Left cardiac atrium (tissue), 4 donors: ENCODE measurements at places on chromosomes 5 and 9. TPM values are rescaled to one million over a fixed set of nuclear protein-coding genes. Genes with fewer than 3 reads are reported as not detected.

DNA sequence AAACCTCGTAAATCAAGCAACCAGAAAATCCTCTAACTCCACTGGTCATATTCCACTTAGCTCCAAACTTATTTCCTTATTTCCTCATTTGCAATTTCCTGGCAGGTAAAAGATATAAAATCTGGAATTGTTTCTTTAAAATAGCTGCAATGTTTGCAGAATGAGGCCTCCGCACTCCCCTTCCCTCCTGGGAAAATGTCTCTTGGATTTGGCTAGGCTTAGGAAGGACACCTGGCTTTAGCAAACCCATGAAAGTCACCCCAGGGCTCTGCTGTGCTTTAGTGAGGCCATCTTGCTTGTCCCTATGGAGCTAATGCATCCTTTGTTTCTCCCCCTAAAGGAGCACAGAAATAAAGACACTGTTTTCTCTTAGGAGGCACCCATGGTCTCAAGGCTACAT lies 10.5 kb downstream of the ARSB start:
- no peak for DNase-seq

GRCh38 chr9:107489687-107490605 lies at the start of gene KLF4:
Gene KLF4 (minus strand): TSS chr9:107489769. CDS start chr9:107489172, 597 bp downstream.
- DNase-seq, result peak; percentile 93

DNA sequence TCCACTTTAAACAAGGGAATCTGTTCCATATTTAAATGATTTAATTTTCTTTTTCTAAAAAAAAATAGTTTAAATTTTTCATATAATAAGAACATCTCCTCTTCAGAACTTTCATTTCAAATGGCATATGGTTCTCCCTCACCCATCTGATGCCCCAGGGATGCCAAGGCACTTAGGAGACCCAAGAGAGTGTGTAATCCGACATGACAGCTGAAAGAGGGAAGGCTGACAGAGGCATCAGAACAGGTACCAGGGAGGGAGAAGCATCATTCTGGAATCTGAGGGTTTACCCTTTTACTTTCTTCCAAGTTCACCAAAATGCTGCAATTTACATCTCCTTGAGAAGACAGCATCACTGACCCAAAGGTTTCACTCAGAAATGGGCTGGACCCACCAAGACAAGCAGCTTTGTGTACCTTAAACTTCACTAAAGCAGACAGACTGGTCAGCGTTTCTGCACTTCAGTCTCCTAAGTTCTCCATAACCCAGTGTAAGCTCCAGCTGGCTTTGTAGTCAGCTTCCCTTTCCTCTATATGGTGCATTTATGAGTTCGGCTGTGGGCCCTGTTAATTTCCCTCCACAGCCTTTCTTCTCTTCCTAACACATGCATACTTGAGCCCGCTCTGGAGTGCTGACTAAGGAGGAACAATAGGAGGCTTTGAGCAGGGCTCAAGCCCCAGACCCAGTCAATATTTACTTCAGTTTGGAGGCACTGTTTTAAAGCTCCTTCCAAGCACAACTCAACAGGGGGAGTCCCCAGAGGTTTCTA lies 17.7 kb downstream of the EFNA5 start:
- no peak for DNase-seq

Gene GRM6
- not detected for total RNA-seq

DNA sequence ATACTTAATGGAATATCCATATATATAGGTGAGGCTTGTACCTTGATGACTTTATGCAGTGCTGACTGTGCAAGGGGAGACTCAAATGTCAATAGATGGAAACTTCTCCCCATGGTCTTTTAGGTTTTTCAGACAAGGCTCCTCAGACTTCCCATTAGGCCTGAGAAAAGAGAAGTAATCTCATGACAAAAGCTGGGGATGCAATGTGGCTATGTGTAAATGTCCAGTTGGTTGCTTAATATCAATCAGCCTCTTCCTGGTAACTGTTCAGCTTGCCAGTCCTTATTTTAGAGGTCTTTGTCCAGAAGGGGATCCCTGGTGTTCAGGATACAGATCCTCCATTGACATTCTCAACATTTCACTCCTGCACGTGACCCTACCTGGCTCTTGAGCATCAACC lies 621.1 kb upstream of the CDH18 start:
- DNase-seq, result no peak

DNA sequence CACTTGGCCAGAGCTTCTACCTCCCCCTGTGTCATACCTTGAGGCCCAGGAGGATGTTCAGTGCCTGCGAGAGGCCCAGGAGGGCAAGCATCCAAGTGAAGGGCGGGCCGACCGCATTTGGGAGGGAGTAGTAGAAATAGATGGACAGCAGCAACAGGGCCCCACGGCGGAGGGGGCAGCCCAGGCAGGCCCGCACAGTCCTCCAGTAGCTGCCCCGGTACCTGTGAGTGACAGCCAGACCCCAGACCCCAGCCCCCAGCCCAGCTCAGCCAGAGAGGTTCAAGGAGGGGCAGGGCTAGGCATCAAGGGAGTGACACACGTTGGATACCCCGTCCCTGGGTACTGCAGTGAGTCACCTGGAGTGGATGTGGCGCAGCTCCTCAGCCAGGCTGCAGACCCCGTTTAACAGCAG lies 1.4 kb downstream of the STING1 start:
- peak; percentile 59 for DNase-seq

DNA sequence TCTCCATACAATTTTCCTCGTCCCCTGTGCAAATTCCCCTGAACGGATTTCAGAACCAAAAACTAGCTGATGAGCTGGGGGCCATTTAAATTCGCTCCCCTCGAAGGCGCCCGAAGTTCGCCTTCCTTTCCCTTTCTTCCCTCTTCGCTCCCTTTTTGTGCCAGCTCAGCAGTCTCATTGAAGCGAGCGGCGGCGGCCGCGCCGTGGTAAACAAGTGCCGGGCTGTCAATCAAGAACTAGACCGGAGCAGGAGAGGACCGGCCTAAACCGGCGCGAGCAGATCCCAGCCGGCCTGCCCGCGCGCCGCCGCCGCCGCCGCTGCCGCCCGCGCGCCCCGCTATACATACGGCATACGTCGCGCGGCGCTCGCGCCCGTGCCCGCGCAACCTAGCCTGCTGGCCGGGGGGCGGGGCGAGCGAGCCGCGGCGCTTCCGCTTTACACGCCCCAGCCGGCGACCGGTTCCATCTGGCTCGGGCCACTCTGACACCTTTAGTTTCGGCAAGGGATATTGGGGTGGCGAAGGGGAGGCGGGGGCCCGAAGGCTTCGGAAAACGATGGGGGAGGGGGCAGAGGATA lies 3.1 kb downstream of the ARRDC3 start:
- peak; percentile 95 for DNase-seq

Gene LHX3
- total RNA-seq, result not detected

DNA sequence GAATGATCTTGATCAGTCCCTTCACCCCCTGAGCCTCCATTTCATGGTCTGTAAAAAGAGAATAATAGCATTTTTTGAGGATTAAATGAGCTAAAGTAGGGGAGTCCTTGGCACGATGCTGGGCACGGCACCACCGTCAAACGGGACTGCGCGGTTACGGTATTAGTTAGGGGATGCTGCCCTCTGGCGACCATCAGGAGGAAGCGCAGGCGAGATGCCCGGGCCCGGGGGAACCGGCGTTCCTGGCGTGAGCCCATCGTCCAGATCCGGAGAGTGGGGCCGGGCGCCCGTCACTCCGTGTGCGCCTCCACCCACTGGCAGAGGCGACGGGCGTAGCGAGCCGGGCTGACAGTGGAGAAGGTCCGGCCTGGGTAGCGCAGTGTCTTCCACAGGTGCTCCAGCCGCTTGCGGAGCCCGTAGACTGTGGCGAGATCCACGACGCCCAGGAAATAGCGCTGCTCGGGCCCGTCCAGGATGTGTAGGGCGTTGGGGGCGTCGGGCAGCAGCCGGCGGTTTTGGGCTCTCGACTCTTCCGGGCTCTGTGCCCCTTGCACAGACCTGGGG lies 4.8 kb upstream of the ST6GALNAC4 start:
- peak; percentile 83 for DNase-seq

Gene FSTL4
- total RNA-seq, result not detected

DNA sequence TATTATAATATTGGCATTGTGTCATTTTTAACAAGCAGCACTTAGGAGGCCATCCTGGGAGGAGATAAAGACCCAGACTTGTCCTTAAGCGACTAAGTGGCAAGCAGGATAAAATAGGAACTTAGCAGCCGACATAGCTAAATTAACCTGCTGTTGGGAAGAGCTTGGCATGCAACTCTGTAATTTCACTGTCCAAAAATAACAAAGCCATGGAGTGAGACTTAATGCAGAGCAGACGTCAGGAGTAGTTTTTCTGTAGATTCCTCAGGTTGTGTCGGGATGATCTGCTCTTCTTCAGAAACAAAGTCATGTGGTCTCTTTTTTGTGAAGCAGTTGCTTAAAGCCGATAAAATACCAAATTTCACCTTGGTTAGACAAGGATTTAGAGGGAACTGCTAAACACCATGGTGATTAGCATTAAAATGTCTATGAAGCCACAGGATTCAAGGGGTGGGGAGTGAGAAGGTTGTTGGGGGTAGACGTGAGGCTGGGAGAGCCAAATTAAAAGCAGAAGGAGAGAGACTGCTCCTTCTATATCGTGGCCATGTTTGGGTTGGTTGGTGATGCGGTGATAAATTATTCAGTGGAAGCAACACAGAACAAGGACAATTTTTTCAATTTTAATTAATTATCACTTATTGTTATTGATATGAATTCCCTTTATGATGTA lies 303.0 kb downstream of the CSNK1G3 start:
- DNase-seq, result no peak

GRCh38 chr5:16929831-16930230 lies 6.3 kb downstream of the MYO10 start:
- no peak for DNase-seq

GRCh38 chr9:115604831-115605483 lies 487.0 kb upstream of the TNC start:
- no peak for DNase-seq

Gene IL9
- not detected for total RNA-seq

DNA sequence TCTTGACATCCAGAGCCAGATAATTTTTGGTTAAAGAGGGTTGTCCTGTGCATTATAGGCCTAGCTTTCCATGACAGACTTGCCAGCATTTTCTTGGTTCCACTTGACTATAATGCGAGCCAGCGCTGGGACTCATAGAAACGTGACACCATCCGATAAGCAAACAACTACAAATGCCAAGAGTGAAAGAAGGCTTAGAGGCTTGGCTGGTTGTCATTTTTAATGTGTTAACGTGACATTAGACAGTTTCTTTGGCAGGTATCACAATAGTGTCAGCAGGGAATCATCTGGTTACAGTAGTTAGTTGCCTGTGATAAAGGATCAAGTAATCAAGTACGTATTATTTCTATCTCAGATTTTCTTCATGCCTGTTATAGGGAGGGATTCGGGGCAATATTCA lies 20.0 kb upstream of the LIFR start:
- peak; percentile 32 for DNase-seq

GRCh38 chr5:107153283-107153682 lies 517.5 kb downstream of the EFNA5 start:
- DNase-seq, result no peak

- no peak for DNase-seq
Observed at GRCh38 chr9:116959809-116960208, 272.7 kb downstream of the TRIM32 start.

Gene FAXDC2
- 28.2 TPM for total RNA-seq

DNA sequence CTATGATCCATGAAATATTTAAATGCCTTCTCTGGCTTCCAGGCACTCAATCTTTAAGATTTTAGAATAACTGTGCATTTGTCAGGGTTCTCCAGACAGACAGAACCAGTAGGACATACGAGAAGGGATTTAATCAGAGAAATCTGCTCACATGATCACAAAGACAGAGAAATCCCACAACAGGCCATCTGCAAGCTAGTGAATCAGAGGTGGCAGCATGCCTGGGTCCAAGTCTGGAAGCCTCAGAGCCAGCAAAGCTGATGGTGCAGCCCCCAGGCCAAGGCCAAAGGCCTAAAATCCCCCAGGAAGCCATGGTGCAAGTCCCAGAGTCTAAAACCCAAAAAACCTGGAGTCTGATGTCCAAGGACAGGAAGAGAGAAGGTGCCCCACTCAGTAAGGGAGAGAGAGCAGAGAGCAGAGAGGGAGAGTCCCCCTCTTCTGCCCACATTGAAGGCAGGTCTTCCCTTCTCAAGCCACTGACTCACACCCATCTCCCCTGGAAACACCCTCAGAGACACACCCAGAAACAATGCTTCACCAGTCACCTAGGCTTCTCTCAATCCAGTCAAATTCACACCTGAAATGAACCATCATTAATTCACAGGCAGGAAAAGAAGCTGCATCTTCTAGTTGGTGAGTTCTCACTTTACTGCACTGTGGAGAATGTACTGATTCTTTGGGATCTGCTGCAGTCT lies 48.7 kb downstream of the CAMSAP1 start:
- no peak for DNase-seq

DNA sequence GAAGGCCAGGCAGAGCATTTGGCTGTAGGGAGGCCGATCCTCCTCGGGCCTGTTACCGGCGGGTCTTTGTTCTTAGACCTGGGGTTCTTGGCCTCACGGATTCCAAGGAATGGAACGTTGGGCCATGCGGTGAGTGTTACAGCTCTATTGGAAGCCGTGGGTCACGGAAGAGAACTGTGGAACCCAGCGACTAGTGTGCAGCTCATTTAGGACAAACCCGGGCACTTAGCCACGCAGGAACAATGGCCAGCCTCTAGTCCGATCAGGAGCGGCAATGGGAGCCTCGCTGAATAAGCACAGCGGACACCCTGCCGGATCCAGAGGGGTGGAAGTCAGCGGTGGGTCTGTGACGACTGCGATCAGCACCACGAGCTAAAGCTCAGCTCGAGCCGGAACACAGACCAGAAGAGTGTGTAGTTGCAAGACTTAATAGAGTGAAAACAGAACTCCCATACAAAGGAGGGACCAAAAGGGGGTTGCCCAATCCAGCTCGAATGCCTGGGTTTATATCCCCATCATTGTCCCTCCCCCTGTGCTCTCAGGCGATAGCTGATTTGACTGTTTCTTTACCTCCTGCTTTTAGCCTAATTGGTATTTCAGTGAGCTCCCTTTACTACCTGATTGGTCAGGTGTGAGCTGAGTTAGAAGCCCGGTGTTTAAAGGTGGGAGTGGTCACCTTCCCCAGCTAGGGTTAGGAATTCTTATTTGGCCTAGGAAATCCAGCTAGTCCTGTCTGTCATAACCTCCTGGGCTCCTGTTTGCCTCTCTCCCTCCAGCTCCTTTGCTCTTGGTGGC lies 53.7 kb upstream of the RPL26L1 start:
- DNase-seq, result no peak

DNA sequence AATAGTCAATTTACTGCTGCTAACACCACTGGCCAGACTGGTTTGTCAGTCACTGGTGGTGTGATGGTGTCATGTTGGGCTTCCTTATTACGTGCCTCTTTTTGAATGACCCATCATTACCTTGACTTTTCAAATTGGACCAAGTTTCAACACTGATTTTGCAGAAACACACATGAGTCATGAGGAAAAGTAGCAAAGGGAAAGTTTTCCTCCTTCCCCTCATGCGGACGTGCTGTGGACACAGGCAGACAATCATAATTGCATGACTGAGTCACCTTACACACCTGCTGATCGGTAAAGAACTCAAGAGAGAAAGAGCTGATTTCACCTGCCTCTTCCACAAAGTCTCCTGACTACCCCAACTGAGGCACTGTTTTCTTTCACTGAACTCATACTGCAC lies 324.5 kb downstream of the ARRDC3 start:
- no peak for DNase-seq
